ENCODE measurements at places on chromosomes 5 and 9.
A peak's percentile ranks its signal among the peaks of the same experiment; 100 is the strongest.

GRCh38 chr5:137194300-137194699, 304.8 kb downstream of the SPOCK1 start:
- no peak for DNase-seq

- DNase-seq = no peak
Measured at GRCh38 chr5:60978968-60979367, 34.0 kb downstream of the NDUFAF2 start.

DNA sequence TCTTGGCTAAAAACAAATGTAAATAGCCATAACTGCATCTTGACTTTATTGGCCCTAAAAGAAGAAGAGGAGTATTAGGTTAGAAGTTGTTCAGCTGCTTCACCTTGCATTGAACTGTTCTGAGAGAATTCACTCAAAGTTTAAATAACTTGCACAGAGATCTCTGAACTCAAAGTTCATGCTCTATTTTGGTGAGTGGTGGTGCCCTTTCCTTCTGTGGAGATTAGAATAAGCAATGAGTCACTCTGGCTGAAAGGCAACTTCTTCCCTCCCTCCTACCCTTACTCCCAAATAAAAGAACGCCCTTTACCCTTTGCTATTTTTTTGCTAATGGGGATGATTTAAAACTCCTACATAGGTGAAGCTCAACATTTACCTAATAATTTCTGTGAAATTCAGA, 48.9 kb downstream of the ERMP1 start:
- DNase-seq = no peak

DNA sequence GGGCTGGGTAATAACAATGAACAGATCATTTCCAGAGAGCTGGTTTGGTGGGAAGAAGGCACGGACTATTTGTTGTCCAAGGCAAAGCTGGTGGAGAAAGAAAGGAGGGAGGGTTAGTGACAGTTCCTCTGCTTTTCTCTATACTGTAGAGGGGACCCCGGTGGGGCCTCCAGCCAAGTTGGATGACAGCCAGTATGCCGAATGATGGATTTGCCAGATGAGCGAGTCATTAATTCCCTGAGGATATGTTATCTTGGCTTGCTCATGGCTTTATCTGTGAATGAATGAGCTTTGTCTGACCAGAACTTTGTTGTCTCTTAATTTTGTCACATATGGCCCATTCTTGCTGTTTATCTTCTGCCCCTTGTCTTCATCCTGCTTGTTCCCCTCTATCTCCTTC, 158.6 kb upstream of the GLRA1 start:
- DNase-seq = no peak

- no peak for DNase-seq
Measured at GRCh38 chr5:35869685-35870277, 13.1 kb downstream of the IL7R start.

DNA sequence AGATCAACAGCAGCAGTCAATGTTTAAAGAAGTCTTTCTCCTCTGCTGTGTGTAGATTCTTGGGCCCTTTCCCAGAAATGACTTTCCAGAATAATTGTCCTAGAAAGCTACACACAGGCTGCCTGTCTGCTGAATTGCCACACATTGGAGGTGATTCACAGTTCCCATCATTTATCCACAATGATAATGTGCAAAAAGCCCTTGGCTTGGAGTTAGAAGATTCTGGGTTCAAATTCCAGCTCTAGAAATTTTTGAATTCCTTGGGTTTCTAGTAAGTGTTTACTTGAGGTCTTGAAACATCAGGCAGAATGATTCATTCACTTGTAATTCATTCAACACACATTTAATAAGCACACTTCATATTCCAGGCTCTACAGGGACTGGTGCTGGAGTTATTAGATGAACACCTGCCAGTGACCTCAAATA, 28.6 kb upstream of the EPB41L4B start:
- no peak for DNase-seq

DNA sequence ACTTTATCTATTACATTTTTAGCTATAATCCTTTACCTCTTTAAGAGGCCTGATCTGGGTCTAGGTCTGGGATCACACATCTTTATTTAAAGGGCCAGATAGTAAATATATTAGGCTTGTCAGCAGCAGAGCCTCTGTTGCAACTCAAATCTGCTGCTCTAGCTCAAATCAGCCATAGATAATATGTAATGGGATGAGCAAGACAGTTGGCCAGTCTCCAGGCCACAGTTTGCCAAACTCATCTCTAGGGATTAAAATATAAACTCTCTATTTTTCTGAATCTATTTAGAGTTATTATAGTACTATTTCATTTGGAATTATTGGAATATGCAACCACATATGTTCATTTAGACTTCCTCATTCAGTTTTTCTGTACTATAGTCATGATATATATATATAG, 115.9 kb upstream of the MINAR2 start:
- DNase-seq = no peak

GRCh38 chr9:124617477-124618141, 110.4 kb upstream of the NR5A1 start:
- DNase-seq = peak; percentile 55

GRCh38 chr9:78294290-78295176, 2.4 kb upstream of the PSAT1 start:
- no peak for DNase-seq

DNA sequence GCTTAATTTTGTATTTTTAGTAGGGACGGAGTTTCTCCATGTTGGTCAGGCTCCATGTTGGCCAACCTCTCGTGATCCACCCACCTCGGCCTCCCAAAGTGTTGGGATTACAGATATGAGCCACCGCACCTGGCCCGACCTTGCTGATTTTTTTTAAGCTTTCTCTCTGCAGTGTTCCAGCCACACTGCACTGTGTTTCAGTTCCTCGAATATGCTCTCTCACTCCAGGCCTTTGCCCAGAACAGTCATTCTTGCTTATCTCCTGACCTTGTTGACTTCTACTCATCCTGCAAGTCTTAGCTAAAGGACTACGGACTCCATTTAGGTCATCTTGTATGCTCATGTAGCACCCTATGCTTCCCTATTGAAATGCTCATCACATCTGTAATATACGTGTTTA, 3.3 kb downstream of the SNAPC3 start:
- no peak for DNase-seq

DNA sequence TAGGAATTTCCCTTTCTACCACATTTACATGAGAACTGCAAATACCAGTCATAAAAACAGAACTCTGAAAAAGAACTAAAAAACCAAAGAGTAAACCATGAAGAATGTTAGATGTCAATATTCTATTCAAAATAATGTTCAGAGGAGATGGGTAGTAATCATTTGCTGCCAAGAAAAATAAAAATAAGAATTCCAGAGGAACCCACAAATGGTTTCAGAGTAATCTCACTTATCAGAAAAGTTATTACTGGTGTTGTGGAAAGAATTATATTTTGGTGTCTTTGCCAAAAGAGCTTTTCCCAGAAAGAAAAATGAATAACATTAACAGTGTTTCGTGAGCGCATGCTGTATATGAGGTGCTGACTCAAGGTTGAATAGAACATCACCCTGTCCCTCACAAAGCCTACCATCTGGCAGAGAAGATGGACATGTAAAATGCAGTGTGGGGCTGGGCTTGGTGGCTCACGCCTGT, 35.6 kb downstream of the GPR21 start:
- DNase-seq = no peak

DNA sequence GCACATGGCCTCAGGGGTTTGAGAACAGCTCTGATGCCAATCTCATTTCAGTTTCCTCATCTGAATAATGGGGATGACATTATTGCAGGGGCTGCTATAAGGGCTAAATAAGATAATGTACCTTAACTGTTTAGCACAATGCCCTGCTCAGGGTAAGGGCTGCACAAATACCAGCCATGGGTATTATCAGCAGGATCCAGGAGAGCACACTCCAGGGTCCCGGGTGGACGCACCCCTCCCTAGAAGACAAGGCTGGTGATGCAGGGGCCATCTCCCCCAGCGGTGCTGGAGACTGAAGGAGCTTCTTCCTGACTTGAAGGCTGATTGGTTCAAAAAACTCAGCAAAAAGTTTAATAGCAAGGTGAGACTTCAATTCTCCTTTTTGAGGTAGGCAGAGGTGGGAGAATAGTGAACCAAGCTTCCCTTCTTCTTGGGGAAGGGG, 2.7 kb upstream of the CXXC5 start:
- no peak for DNase-seq

DNA sequence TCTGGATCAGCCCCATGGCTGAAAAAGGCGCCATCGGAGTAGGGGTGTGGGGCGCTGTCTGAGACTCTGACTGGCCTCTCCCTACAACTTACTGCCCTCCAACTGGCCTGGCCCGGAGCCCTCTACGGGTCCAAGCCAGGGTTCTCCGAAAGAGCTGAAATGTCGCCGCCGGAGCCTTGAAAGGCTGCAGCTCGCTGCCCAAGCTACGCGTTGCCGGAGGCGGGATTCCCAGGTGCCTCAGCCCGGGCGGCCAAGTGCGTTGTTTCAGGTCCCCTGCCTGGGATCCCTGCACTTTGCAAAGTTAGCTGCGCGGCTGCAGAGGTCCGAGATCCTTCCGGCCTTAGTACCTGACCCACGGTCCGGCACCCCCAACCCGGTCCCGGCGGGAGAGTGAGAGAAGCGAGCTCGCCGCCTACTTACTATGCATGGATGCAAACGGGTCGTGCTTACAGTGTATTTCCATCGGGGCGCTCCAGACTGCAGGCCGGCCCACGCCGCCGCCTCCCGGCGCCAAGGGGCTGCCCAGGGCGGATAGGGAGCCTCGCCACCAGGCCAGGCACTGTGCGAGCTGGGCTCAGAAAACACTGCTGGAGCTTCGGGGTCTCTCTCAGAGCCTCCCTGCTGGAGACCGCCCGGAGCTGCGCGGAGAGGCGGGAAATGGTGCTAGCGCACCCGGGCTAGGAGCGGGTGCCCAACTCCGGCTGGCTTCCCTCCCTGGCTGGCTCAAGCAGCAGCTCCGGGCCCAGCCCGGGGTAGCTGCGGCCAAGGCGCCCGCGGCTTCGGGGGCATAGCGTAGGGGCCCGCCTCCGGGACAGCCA, 7.7 kb downstream of the PAX5 start:
- no peak for DNase-seq

GRCh38 chr9:87334366-87334765, 163.3 kb upstream of the DAPK1 start:
- no peak for DNase-seq

DNA sequence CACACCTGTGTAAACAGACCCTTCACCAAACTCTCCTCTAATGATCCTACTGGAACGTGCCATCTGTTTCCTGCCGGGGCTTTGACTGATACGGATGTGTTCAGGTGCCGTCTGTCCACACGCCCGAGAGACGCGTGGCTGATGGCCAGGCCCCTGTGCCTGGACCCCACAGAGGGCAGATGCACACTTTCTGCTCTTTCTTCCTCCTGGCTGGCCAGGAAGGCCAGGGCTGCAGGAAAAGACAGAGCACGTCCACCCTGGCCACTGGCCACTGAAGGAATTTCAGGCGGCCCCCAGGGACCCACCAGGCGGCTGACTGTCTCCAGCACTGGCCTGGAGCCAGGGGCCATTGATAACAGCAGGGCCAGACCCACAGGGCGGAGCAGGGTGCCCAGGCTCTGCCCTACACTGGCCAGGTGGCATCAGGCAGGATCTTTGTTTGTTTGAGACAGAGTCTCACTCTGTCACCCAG, 3.6 kb upstream of the ENG start:
- no peak for DNase-seq

DNA sequence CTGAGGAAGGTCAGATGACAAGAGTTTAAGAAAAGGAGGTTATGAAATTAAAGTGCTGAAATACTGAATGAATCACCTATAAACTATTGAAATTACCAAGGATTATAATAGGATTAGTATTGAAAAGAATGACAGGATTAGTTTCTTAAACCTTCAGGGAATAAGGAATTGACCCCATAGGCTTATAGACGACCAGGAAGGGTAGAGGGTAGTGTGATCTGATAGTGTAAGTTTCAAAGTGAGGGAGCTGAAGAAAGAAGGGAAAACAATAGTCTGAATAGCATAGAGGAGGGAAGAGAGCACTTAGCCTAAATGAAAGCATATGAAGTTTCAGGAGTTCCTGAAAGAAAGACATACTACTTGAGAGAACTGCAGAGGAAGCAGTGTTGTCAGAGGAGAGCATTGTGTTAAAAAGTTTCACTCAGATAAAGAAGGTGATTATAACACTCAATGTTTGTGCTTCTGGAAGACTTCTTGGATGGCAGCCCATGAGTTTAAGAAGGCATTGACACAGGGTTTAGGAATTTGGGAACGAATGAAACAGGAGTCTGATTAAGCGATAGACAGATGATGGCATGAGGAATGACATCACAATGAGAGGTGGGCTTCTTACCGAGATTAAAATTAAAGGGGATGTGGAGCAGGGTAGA, 557.9 kb upstream of the GRAMD2B start:
- no peak for DNase-seq

- no peak for DNase-seq
Measured at GRCh38 chr9:752681-753200, 88.8 kb upstream of the DMRT1 start.

DNA sequence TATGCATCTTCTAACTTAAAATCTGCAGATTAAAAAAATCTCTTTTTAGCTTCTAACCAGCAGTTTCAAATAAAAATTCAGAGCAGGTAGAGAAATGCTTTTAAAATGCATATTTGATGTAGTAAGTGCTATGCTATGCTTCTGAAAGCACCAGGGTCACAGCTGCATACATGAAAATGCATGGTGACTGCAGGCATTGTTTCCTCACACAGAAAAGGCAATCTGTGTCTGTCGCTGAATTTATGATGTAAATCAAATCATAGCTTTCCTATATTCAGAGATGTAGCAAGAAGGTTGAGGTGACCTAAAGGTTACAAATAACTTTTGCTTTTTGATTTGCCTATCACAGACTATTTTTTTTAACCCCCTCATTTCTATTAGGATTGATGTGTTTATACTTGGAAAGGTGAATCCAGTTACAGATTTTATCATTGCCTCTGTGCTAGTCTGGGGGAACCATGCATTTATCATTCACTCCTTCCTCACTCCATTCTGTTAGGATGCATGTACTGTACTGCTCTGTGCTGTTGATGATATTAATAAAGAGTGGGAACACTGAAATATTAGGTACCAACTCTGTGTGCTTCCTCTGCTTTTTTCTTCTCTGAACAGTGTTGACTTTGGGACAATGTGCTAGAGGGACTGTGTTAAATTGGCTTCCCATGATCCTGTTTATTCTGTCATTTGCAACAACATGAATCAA, 65.6 kb downstream of the FOCAD start:
- no peak for DNase-seq

DNA sequence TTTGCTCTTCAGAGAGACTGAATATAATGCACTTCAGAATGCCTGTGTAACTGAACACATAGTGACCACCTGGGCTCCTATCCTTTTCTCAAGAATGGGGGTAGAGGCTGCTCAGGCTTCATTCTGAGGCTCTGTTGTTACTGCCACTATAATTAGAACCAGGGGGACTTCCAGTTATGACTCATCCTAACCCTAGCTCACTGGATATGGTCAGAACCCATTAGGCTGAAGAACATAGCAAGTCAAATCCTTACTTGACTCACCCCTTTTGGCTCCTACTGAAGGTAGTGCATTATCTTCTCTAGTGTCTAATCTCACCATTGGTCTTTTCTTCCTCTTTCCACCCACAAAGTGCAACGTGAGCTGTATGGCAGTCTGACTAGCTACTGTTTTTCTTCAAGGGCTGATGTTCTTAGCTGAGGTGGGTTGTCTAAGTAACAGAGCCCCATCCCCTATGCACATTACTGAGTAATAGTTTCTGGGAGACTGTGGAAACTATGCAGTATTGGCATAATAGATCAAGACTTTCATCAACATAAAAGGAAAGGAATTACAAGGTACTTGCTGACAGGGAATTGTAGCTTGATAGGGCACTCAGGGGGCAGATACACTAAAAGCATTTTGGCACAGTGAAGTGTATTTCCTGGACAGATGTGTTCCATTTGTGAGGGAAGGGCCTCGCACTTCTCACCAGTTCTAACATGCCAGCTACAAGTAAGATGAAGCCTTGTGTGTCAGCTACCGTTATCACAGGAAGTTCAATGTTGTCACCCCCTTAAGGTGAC, 431.0 kb upstream of the MEF2C start:
- DNase-seq = no peak

- no peak for DNase-seq
Measured at GRCh38 chr5:27221410-27221809, 183.0 kb upstream of the CDH9 start.
